Cerebellar cortex (tissue), 1 donor: ENCODE measurements at places on chromosomes 5 and 9.

- no peak for DNase-seq
Measured at GRCh38 chr5:81021486-81021885, 61.3 kb downstream of the RASGRF2 start.

GRCh38 chr9:135729480-135729879 is 27.5 kb downstream of the KCNT1 start:
- no peak for DNase-seq

- no peak for DNase-seq
Measured at GRCh38 chr5:68499987-68500386, 284.4 kb downstream of the PIK3R1 start.

- no peak for DNase-seq
Measured at GRCh38 chr5:9437741-9438240, 108.1 kb downstream of the SEMA5A start.

- no peak for DNase-seq
Measured at GRCh38 chr9:134669399-134669955, 27.9 kb downstream of the COL5A1 start.

DNA sequence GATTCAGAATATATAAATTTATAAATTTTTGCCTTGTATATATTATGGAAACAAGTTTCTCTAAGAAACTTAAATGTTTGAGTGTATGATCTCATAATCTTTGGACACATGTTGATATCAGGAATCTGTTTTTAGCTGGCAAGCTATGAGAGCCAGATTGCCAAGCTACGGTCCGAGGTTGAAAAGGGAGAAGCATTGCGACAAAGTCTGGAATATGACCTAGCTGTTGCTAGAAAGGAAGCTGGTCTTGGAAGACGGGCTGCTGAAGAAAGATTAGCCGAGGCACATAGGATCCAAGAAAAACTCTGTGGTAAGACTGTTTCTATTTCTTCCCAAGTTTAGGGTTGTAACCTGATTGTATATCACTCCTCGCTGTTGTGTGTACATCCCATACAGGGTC is 25.9 kb downstream of the CCDC171 start:
- no peak for DNase-seq

- DNase-seq: no peak
Measured at GRCh38 chr5:172235132-172235780, 41.3 kb downstream of the EFCAB9 start.

DNA sequence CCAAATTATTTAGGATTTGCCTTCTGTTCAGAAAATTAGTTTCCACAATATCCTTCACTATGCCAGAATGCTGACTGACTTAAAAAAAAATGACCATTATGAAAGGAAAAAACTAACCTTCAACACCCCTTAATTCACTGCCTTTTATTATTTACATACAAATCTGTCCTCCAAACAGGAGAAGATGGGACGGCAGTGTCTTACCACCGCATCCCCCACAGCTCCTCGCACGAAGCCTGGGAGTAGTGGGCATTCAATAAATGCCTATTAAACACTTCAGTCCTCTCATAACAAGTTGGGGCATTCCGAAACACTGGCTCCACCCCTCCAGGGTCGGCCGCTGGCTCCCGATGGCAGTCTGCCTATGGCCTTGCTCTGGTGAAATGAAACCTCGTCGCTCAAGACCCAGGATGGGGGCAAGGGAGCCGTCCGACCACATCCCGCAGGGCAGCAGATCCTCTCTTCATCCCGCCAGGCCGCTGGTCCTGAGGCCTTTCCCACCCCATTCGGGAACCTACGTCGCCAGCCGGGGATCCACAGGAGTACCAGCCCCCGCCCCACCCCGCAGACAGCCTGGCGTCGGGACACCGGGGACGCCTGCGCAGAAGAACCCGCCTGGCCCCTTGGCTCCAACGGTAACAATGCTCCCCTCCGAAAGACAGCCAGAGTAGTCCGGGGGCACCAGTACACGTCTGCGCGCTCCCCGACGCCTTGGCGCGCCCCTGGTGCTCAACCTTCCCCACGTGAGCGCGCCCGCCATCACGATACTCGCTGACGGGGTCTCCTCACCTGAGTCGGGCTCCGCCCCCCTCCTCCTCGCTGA is 613 bp downstream of the ZBTB5 start:
- no peak for DNase-seq

DNA sequence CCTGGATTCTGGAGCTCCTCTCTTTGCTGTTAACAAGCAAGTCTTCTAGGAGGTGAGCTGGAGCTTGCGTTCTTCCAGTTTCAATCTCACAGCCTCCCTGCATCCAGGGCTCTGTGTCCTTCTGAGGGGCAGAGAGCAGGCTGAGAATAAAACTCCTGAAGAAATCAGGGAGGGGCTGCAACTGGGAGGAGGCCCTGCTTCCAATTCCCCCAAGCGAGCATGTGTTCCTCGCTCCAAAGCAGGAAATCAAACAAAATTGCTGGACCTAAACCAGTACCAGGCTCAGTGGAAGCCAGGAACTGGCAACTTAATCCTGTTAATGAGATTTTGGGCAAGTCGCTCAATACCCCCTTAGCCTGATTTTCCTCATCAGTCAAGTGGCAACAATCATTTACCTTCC is 181.8 kb downstream of the ASTN2 start:
- peak; percentile 94 for DNase-seq

DNA sequence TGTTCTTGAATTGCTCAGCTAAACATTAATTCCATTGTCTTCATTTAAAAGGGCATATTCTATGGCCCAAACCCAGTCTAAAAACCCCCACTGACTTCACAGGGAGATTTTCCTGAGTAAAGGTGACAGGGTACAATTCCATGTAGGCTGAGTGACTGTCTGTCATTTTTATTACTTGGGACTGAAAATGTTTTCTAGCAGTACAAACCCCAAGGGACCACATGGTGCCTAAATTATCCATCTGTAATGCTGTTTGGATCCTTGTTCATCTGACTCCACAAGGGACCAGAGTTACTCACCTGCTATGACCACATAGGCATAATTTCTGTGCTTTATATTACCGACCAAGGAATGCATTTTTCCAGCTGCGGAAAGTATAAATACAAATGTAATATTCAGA is 349.1 kb downstream of the ZNF608 start:
- no peak for DNase-seq

DNA sequence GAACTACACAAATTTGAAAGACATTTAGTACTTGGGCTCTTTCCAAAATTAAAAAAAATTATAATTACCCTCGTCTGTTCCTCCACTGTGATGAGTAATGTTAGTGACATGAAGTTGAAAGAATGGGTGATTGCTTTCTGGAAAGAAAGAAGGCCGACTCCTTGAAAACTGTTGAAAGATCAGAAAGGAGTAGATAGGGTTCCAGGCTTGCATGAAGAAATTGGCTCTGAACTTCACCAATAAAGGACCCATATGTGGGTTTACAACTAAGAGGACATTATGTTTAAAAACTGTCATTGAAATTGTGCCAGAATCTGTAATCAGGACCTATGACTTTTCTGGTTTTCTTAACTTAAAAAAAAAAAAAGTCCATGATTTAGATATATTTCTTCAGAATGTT is 20.7 kb upstream of the MOCS2 start:
- DNase-seq: no peak

DNA sequence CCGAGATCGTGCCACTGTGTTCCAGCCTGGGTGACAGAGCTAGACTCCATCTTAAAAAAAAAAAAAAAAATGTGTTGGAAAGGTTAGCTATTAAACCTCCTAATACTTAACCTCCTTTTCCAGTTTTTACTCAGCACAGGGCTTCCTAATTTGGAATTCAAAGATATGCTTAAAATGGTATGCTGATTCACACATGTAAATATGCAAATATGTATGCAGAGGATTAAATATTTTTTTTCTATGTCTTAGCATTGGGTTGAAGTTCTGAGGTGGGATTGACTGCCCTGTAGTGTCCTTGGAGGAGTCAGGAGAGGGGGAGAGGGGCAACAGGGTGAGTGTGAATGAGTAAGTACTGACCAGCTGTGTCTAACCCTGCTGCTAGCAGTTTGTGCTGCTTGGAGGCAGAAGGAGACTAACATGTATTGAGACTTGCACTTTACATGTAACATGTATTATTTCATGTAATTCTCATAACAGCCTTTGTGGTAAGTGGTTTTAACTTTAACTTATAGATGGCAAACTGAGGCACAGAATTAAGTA is 63.2 kb downstream of the SLC44A1 start:
- DNase-seq: no peak

DNA sequence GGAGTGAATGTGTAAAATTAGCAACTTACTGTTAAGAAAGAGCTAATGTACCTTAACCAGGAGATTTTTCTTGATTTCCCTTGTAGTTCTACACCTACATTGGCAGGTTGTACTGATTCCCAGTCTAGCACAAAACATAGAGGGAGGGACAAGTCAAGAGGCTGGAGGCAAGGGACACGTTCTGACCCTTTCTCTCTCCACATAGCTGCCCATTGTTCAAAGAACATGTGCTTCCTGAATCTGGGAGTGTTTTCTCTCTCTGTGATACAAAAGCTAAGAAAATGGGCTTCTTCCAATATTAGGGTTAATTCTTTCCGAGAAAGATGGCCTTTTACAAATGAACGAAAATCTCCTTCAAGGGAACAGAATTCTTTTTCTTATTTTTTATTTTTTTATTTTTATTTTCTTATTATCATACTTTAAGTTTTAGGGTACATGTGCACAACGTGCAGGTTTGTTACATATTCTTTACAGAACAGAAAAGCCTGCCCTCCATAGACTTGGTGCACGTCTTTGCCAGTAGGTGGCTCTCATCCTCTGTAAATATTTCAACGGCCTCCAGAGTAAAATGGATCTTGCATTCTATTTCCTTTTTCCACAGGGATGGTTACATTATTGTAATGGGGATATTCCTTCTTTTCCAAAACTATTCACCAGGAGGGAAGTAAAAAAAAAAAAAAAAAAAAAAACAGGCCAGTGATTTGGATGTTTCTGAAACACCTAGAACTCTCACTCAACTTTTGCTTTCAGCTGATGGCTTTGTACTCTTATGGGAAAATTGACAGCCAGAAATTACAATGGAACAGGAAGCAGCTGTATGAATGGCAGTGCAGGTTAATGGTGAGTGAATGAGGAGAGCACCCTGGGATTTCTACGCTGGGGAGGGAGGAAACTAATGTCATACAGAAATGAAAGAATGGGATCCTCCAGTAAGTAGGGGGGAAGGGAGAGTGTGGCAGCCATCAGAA is 13.1 kb upstream of the IFNA5 start:
- DNase-seq: peak; percentile 71

DNA sequence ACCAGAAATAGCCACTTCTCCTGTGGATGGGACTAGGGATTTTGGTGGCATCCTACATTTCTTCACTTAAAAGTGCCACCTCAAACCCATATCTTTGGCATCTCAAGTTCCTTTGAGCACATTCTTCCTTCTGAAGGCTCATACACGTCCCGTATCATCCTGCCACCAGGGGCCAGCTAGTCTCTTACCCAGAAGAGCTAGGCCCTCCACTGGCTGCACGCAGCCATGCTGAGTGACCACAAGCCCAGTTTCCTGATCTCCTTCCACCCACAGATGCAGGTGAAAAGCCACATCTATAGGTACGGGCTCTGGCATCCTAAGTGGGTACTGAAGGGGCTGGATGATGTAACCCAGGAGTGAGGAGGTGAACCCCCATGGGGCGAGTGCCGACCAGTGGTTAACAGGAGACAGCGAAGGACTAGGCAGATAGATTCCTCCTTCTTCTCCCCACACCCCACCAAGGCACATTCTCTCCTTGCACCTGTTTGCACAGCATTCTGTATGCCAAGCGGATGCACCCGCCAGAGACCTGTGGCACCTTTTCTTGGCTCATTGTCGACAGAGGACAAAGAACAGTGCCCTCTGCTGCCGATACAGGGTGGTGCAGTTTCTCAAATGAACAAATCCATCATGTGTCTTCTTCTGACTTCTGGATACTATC is 14.4 kb upstream of the SCGB3A1 start:
- peak; percentile 57 for DNase-seq

GRCh38 chr5:179765400-179765799 is 28.4 kb upstream of the LTC4S start:
- no peak for DNase-seq

- no peak for DNase-seq
Measured at GRCh38 chr9:37126214-37126788, 5.9 kb downstream of the ZCCHC7 start.

- DNase-seq: no peak
Measured at GRCh38 chr9:110059461-110059860, 148.5 kb downstream of the C9orf152 start.

- DNase-seq: no peak
Measured at GRCh38 chr9:137354845-137355760, 53.0 kb upstream of the NRARP start.

DNA sequence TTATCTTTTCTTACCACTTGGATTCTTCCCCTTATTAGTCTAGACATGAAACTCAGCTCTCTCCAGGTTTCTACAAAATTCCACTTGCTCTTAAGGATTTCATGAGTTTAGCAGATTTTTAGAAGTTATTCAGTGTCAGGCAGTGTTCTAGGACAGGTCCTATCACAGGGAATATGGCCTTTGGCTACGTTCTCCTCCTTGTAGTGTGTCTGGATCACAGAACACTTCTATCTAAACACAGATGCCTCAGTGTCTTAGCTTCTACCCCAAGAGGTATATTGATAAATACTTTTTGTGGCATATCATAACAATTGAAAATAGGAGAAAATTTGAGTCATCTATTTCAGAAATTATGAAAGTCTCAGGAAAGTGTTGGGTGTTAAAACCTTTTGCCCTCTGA is 15.6 kb downstream of the RAB3C start:
- no peak for DNase-seq

GRCh38 chr5:178467568-178468195 is 122.5 kb downstream of the COL23A1 start:
- peak; percentile 31 for DNase-seq

- no peak for DNase-seq
Measured at GRCh38 chr5:66869347-66869746, 273.2 kb downstream of the MAST4 start.

DNA sequence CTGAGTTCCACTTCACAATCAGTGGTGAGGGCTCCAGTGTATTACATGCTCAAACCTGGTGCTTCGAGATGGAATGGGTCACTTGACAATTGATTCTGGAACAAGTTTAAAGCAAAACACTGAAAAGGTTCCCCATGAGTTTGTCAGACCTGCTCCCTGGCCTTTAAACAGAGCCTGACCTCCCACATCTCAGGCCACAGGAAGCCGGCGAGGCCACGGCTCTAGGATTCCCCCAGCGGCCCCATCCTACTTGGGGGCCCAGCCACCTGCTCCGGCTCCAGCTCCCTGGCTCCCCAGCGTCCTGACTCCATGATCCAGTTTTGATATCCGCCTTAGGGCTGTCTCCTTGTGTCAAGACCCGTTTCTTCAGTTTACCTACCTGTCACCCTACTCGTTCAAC is 62.0 kb downstream of the TTLL11 start:
- DNase-seq: no peak

- no peak for DNase-seq
Measured at GRCh38 chr5:163649514-163649913, 144.1 kb downstream of the MAT2B start.

DNA sequence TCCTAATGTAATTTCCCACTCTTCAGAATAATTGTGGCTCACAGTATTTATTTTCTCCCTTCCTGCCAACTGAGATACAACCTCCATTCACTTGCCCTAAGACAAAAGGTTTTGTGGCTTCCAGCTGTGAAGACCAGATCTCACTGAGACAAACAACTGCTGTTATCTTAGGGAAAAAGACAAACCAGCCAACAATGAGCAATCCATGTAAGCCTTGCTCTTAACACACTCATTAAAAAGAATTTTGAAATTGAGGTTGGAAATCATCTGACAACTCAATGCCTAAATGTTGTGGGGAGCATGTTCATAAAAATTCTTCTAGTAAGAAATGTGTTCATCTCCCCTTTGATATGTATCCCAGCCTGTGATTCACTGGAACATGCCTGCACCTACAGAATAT is 132.9 kb downstream of the ADAMTSL1 start:
- DNase-seq: no peak
